ENCODE measurements at places on chromosomes 5 and 9. TPM values are rescaled to one million over a fixed set of nuclear protein-coding genes. Genes with fewer than 3 reads are reported as not detected.

DNA sequence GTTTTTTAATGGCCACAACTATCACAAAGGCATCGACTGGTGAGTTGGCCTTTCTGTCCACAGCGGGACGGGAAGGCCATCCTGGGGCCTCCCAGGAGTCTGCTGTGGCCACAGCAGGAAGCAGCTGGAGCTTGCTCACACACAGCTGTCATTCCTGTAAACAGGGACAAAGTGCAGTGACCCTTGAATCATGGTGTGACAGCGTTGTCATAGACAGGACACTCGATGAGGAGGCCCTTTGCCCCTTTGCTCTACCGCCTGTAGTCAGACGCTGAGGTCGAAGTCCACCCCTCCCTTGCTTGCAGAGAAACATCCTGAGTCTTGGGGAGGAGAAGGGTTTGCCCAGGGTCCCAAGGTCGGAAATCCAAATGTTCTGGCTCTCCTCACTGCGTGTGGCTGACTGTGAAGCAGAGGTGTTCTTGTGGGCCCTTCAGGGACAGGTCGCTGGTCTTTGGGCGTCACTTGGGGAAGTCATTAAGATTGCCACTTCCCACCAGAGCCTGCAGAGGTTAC, 35.1 kb downstream of the NDST1 start:
- DNase-seq, result no peak

TCOF1 gene
- 140 TPM for total RNA-seq

DNA sequence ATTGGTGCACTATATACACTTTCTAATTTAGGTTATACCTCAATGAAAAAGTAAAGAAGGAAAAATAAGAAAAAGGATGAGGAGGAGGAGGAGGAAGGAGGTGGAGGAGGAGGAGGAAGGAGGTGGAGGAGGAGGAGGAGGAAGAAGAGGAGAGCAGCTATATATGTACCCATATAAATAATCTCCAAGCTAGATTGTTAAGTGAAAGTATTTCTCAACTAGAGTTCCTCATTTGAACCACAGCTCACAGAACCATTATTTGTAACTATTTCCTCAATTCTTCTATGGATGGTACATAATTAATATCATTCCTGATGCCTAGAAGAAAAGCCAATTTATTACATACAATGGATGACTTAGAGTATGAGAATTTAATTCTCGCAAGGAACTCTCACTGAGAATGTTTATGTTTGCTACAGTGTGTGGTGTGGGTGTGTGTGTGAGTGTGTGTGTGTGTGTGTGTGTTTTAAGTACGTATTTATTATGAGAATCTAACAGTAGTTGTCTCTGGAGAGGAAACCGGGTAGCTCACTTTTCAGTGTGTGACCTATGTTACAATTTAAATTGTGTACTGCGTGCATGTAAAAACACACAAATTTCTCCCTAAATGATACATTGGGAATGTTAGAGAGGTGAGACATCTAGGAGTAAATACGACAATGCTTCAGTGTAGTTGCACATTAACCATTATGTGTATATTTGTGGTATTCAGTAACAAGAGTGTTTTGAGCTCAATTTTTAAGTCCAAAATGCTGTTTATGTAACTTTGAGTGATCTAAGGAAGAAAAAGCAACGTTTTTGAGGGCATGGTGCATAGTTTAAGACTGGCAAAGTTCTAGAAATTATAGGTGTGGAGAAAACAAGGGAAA, 20.2 kb upstream of the NREP start:
- no peak for DNase-seq

GRCh38 chr9:29282121-29282520, 1708.8 kb upstream of the C9orf72 start:
- DNase-seq, result no peak

DNA sequence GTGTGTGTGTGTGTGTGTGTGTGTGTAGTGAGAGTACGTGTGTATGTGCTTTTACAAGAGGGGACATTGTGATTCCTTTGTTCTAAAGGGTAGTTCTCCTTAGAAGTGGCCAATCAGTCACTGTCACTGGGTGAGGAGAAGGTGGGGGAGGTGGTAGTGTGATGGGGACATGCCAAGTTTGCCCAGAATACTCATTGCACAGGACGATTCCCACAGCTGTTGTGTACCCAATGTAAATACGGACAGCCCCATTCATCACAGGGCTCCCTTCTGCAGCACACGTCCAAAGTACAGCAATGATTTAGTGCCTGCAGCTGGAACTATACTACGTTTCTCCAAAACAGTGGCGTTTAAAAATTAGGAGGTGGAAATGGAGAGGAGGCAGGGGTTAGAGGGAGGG, 287.8 kb downstream of the TLR4 start:
- no peak for DNase-seq

DNA sequence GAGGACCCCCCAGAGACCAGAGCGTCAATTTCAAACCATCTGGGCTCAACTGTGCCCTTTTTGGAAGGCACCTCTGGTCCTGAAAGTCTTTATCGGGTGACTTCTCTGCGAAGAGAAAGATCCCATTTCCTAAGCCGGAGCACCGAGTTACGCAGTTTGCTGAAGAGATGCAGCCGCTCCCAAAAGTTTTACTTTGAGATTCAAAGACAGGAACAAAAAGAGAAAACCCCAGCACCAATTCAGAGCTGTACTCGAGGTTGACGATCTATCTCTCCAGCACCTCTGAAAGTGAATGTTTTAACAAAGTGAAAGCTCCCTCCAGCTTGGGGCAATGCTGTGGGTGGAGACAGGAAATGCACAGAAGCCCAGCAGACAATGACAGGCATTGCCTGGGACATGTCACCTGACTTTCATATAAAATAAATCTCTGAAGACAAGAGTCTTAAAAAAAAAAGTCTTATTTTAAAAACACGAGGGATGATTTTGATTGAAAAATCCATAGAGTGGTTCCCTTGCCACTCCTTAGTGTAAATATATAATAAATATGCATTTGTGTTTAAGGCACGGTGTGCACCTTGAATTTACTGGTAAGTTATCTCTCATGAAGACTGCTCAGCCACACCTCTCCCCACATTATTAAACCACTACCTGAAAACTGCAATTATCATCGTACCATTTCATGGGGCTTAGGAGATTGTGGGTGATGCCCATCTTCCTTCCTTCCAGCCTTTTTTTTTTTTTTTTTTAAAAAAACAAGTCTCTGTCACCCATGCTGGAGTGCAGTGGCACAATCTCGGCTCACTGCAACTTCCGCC, 79.9 kb downstream of the FNBP1 start:
- peak; percentile 79 for DNase-seq

DNA sequence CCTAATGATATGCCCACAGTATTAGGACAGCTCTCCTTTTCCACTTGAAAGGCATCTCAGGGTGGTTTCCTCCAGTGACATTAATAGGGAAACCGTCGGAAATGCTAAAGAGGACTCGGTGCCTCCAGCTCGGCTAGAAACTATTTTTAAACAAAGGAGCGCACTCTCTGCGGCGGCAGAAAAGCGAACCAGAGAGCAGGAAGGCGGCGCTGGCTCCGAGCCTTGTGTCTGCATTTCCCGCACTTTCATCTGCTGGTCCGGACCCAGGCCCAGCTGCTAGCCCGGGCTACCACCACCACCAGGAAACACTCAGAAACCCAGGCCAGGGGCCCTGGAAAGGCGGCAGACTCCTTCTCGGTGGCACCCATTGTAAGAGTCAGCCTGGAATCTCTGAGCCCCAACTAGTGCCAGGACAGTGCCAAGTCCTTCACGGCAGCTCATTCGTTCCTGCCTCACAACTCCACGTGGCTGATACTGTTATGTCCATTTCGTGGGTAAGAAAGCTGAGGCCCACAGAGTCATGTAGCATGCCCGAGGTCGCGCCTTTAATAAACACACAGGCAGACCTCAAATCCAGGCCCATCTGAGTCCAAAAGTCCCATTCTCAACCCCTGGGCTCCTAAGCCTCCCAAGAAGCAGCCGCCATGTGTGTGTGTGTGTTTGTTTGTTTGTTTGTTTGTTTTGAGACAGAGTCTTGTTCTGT, 73.9 kb downstream of the VAV2 start:
- no peak for DNase-seq

- DNase-seq, result no peak
Measured at GRCh38 chr5:102670224-102670836, 84.8 kb upstream of the PAM start.

- no peak for DNase-seq
Measured at GRCh38 chr9:113564498-113565237, 101.1 kb downstream of the RGS3 start.

GRCh38 chr5:178231539-178232123, 971 bp downstream of the PHYKPL start:
- DNase-seq, result no peak

GRCh38 chr5:160441311-160441781, 19.7 kb downstream of the PTTG1 start:
- DNase-seq, result no peak

ARAP3 gene
- total RNA-seq, result 17.5 TPM

DNA sequence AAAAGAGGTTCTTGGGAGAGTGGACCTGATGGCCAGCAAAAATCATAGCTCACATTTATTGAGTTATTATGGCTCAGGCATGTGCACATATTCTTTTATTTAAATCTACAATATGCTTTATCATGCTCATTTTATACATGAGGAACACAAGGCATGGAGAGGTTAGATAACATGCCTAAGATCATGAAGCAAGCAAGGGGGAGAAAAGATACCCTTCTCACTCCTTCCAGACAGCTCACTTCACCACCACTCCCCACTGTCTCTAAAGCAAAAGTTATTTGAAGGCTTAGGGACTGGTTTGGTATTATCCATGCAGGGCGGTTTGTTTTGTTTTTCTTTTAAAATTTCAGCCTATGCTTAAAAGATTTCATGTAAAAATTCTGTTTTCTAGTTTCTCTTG, 59.0 kb upstream of the PDE8B start:
- no peak for DNase-seq

MAMDC2 gene
- not detected for total RNA-seq

GRCh38 chr5:73648515-73648914, 22.5 kb downstream of the ARHGEF28 start:
- no peak for DNase-seq

IFNK gene
- total RNA-seq, result not detected

DNA sequence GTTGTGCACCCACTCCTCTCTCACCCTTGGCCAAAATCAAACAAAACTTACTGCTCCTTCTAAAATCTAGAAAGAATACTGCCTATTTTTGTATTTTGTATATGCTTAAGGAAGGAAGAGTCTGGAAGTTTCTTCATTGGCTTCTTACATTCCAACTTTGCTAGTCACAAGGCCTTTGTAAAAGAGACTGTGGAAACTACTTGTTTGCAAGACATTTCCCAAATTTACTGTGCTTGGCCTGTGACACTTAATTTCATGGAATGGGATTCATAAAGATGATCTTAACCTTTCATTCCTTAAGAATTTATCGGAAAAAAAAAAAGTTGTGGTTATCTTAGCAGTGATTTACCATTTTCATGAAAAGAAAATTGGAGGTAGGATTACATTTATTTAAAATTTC, 208.9 kb downstream of the VPS13A start:
- DNase-seq, result no peak

DNA sequence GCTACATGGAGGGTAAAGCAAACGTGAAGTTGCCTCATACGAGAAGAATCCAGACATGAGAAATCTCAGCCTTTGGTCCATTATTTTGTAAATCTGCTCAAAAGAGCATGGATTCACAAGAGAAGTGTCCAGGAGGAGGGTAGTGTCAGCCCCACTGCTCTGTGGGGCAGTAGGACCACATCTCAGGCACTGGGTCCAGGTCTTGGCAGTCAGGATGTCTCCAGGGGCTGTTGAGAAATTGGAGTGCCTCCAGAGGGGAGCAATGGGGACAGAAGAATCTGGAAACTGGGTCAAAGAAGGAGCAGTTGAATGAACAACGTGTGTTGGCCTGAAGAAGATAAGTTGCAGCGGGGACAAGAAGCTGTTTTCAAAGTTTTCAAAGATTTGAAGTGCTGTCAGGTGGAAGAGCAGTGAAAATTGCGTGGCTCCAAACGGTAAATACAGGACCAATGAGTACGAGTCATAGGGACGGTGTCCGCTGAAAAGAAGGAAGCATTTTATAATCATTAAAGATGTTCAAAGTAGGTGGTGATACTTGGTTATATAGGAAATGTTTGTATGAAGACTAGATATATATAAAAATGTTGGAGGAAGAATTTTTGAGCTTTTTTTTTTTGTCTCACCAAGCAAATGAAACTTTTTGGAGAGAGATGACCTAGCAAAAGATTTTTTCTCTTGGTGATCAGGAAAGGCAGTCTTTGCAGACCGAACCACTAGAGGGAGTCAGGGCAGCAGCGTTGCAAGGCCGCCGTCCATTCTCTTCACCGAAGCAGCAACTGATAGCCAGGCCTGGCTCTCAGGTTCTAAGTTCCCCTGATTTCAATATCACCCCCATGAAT, 57.1 kb upstream of the ZBED3 start:
- DNase-seq, result peak; percentile 68

DNA sequence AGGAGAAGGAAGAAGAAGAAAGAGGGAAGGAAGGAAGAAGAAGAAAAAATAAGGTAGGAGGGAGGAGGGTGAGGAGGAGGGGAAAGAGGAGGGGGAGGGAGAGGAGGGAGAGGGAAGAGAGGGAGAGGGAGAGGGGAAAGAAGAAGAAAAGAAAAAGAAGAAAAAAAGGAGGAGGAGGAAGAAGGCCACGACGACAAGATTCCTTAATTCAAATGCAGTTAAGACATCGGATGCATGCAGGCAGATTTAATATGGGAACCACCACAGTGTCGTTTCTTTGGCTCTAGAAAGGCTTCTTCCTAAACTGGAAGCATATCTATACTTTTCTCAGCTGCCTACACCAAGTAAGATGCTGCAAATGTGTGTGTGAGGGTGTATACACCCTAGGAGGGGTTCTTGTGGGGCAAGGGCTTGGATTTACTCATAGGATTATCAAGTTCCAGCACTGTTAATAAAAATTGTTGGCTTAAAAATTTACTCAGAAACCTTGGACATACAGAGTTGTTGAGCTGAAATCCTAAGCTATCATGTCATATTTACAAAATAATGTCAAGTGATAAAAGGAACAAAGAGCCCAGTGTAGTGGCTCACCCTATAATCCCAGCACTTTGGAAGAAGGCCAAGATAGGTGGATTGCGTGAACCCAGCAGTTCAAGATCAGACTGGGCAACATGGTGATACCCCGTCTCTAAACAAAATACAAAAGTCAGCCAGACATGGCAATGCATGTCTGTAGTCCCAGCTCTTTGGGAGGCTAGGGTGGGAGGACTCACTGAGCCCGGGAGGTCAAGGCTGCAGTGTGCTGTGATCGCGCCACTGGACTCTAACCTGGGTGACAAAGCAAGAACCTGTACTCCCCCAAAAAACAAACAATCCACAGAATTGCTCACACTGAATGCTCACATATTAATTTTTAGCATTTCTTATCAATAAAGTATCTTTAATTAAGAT, 108.5 kb downstream of the UBAP2 start:
- no peak for DNase-seq

- no peak for DNase-seq
Measured at GRCh38 chr5:153565822-153566221, 75.4 kb downstream of the GRIA1 start.

CTSL gene
- 0.45 TPM for total RNA-seq

- no peak for DNase-seq
Measured at GRCh38 chr9:111037708-111038330, 451 bp downstream of the LPAR1 start.

GRCh38 chr5:136276946-136277345, 84.0 kb upstream of the SMIM32 start:
- DNase-seq, result no peak

Measured in natural killer cell treated with Interleukin-12 subunit alpha and Interleukin-12 subunit beta and Interleukin-15 and Interleukin-18, amount 100 ng/mL, for 72 hours (primary cell).